ENCODE measurements at places on chromosomes 5 and 9.

- no peak for DNase-seq
Observed at GRCh38 chr9:125255781-125256391, 5.7 kb upstream of the GAPVD1 start.

DNA sequence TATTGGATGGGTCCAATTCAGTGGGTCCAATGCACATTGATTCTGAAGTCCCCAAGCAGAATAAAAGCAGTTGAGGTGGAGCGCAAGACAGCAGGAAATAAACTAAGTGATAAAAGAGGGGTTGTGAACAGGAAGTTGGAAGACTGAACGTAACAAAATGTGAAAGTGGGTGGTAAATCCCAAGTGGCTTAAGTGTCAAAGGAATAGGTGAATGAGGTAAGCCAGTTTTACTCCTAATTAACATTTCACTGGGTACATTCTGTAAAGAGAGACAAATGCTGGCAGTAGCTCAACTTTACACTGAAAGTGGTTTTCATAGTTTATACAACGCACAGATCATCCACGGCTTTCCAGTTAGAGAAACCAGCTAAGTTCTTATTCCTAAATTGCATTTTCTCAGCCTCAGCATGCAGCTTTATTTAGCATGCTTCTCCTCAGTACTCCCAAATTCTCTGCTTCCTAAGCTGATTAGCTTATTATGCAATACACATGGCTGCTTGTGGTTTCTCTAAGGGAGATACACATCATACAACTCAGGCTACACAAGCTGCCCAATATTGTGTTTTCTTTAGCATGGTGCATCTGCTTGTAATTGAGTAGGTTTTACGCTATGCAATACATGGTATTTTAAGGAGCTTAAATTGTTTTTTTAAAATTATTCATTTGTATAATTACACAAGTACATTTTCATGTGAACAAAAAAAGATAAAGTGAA lies 34.2 kb upstream of the HSD17B4 start:
- no peak for DNase-seq

DNA sequence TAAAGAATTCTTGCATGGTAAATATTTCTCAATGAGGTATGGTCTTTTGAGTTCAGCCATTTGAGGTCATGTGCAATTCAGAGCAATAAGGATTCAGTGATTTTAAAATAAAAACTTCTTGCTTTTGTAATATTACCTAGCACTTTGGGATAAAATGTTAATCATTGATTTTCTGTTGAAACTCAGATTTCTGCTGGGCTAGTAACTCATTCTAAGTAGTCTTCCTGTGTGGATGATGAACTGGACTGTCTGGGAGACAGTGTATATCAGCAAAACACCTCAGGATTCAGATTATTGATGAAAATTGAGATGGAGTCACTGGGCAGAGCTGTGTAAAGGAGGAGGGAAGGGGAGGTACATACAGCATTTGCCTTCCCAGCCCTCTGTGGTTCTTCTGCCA lies 10.8 kb upstream of the PSAT1 start:
- DNase-seq, result no peak

DNA sequence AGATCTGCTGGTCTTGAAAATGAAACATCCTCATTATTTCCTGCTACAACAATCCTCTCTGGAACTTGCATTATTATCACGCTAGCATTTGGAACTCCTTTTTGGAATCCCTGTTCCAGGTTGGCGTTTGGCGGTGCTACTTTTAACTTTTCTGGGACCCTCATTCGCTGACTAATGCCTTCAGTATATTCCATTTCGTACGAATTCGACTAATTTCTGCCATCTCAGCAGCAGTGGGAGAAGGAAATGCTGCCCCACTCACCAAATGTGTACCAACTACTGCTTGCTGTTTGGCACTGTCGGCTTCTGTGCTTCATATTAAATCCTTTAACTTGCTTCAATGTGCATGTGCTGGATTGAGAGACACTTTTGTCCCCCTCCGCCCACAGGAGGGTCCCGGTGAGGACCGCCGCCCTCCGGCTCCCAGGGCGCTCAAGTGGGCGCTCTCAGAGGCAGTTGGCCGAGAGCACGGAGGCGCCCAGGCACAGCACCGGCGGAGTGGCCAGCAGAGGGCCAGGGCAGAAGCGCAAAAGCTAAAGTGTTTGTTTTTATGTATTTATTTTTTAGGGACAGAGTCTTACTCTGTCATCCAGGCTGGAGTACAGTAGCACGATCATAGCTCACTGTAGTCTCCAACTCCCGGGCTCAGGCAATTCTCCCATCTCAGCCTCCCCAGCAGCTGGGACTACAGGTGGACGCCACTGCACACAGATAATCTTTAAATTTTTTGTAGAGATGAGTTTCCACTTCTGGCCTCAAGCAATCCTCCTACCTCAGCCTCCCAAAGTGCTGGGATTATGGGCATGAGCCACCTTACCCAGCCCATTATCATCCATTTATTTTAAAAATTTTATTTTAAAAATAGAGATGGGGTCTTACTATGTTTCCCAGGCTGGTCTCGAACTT lies 11.9 kb downstream of the PDE6A start:
- DNase-seq, result no peak

GRCh38 chr5:11642438-11642837 lies 261.8 kb downstream of the CTNND2 start:
- no peak for DNase-seq

- no peak for DNase-seq
Observed at GRCh38 chr5:176648474-176649194, 1.4 kb downstream of the TSPAN17 start.

DNA sequence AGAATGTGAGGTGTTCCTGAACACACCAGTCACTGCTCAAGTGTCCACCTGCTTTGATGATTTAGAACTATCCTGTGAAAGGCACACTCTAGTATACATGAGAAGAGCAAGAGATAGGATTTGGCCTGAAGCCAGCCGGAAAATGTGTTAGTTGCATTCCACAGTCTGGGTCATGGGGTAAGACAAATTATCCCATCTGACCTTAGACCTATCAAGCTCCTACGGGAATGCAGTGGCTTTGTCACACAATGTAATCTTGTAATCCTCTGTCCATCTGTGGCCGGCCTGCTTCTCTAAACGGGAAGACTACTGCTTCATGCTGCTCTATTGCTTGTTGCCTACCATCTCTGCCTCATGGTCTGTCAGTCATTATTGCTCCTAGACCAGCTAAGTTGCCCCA lies 92.4 kb upstream of the PRRC1 start:
- DNase-seq, result no peak

GRCh38 chr5:71621741-71622140 lies 34.6 kb downstream of the MCCC2 start:
- DNase-seq, result no peak

DNA sequence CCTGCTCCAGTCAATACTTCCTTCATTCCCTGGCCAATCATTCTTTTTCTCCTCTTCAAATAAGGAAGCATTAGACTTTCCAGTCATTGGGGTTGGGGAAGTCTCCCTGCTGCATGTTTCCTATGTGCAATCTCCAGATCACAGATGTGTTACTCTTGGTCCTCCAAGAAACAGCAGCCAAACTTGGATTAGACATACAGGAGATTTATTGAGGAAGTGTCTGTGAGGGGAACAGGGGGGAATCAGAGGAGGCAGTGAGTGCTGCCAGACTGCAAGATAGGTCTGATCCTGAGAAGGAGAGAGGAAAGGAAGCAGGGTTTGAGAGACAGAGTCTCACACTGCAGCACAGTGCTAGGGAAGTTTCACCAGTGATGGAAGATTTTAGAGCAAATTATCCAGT lies 40.6 kb upstream of the SLIT3 start:
- DNase-seq, result no peak

- no peak for DNase-seq
Observed at GRCh38 chr9:82325907-82326306, 337.3 kb downstream of the SPATA31D1 start.

GRCh38 chr5:52998552-52999313 lies 9.6 kb downstream of the ITGA2 start:
- no peak for DNase-seq

DNA sequence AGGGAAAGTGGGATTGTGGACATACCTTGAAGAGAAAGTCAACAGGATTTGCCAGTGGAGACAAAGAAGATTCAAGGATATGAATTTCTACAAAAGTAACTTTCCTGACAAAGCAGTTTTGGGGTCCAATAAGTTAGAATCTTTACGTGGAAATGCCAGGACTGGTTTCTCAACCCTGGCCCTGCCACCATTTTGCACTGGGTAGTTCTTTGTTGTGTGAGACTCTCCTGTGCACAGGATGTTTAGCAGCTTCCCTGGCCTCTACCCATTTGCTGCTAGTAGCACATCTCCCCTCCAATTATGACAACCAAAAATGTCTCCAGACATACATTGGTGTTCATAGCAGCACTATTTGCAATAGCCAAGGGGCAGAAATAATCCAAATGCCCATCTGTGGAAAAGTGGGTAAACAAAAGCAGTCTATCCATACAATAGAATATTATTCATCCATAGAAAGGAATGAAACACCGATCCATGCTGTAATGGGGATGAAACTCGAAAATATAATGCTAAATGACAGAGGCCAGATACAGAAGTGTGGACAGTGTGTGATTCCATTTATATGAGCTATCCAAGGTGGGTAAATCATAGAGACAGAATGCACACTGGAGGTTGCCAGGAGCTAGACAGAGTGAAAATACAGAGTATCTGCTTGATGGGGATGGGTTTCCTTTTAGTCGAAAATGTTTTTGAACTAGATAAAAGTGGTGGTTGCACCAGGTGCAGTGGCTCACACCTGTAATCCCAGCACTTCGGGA lies 91.4 kb downstream of the NSUN2 start:
- DNase-seq, result no peak

DNA sequence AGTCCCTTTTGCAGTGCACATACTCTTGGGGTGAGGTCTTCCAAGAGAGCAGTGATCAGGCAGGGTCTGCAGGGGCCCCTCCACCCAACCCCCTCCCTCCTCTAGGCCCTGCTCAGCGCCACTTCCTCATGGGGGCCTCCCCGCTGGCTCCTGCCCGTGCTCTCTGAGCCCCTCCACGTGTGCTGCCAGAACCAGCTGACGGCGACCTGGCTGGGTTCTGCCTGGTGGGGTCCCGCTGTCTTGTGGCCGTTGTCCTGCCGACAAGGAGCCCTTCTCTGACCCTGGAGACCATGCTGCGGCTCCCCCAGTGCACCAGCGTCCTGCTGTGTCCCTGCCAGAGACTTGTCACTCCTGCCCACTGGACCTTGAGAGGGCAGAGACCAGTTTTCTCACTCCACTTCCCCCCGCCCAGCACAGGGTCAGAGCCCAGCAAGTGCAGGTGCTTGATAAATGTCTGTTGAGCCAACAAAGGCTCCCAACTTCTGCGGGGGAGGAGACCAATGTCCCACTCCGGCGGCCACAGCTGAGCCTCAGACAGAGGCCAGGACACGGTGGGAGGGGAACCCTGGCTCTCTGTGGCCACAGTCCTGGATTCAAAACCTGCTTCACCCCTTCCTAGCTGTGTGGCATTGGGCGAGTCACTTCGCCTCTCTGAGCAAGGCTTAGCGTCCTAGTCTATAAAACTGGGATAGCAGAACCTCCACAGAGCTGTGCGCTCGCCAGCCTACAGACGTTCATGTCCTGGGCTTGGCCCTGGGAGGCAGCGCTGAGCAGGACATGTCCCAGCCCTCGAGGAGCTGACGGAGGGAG lies 24.8 kb downstream of the SARDH start:
- DNase-seq, result no peak

DNA sequence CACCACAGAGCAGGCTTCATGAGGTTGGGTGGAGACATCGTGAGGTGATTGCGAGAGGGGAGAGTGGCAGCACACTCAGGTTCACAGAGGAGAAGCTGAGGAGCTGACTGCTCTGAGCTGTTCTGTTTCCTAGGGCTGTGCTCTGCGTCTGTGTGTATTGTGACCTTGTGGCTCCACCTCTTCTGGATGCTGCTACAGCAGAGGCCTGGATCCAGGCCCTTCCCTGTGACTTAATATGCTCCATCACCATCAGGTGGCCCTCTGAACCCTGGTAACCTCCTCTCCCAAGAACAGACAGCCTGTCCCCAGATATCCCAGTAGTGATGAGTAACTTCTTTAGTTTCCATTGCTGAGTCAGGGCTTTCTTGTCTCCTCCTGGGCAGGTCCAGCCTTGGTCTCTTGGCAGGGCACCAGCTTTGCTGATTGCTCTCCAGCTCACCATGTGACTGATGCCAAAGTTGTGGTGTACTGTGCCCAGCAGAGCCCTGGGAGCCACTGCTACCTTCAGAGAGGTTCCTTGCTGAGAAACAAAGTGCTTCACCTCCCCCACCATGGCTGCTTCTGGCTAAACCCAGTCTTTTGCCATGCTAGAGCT lies 212.8 kb upstream of the CHD1 start:
- no peak for DNase-seq

GRCh38 chr5:40484495-40484894 lies 195.2 kb upstream of the PTGER4 start:
- DNase-seq, result no peak

- no peak for DNase-seq
Observed at GRCh38 chr5:102833146-102833545, 78.0 kb downstream of the PAM start.

DNA sequence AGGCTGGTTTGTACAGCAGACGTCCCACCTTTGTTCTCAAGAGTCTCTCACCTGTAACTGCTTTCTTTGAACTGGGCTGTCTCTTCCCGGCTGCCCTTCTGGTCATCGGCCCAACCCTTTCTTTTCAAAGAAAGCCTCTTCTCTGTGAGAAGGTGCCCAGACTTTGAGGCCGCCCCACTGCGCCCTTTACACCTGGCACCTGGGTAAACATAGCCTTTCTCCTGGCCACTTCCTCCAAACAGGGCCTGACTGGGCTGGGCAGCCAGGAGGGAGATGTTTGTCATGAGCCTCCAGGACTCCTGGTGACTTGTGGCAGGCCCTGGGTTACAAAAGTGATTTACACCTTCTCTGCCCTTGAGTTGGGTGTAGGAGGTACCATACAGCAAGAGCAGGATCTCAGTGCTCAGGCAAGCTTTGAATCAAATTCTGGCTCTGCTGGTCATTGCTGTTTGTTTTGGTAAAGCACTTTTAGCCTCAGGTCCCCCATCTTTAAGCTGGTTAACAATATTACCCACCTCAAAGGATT lies 127.2 kb upstream of the CXCL14 start:
- no peak for DNase-seq

- no peak for DNase-seq
Observed at GRCh38 chr5:147821766-147822165, 9.7 kb downstream of the SPINK1 start.

GRCh38 chr5:84599964-84600363 lies 215.3 kb upstream of the EDIL3 start:
- DNase-seq, result no peak

GRCh38 chr5:88882276-88883038 lies 527 bp downstream of the MEF2C start:
- DNase-seq, result no peak

DNA sequence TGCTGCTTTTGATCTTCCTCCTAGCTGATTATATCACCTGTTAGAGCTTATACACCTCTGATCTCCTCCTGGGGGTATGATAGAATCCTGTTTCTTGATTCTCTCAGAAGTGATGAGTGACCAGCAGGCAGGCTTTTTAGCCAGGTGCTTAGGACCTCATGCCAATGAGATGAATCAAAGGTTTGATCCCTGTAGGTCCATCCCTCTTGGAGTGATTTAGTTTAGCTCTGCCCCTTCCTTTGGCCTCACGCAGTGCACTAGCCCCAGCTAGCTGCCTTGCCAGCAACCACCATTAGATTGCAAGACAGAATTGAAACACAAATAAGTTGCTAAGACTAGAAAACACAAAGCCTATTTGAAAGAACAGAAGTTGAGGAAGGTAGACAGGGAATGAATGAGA lies 84.4 kb downstream of the ZSWIM6 start:
- no peak for DNase-seq

GRCh38 chr5:143010351-143010750 lies 240.2 kb downstream of the ARHGAP26 start:
- DNase-seq, result no peak

GRCh38 chr9:69045821-69046220 lies 10.3 kb downstream of the FXN start:
- no peak for DNase-seq
